ENCODE measurements at places on chromosomes 13 and 19. TPM values are rescaled to one million over a fixed set of nuclear protein-coding genes. Genes with fewer than 3 reads are reported as not detected.
A peak's percentile ranks its signal among the peaks of the same experiment; 100 is the strongest.

TYK2 gene
- total RNA-seq, result 148 TPM

SULT2A1 gene
- 0.64 TPM for total RNA-seq

DNA sequence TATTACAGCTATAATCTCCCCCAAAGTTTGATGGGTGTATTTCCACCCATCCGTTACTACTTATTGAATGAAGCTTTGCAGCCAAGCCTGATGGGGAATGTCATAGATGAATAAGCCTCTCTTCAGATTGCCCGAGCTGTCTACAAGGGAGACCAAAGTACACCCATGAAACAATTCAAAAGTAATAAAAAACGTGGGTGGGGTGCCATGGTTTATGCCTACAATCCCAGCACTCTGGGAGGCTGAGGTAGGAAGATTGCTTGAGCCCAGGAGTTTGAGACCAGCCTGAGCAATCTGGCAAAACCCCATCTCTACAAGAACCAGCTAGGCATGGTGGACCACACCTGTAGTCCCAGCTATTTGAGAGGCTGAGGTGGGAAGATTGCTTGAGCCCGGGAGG lies 419.2 kb downstream of the FGF9 start:
- DNase-seq, result peak; percentile 64

AP3D1 gene
- 137 TPM for total RNA-seq

- DNase-seq, result no peak
These were observed 94.1 kb upstream of the UFM1 start for GRCh38 chr13:38255600-38255999.

GRCh38 chr13:68185444-68186141 lies 955.5 kb upstream of the PCDH9 start:
- DNase-seq, result no peak

DNA sequence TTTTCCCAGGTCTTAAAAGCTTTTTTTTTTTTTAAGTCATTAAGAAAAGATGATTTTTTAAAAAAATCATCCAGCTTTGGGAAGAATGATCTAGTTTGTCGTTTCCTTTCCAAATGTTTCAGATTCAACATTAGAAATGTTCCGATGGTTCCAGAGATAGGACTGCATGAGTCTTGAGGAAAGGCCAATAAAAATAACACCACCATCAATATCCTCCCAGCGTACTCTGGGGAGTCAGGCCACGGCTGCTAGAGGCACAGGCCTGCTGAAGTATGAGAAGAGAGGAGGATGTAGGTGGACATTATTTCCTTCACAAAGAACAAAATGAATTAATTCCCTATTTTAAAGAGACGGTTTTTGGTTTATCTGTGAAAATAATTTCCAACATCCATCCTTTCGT lies 60.0 kb upstream of the SHISA2 start:
- DNase-seq, result no peak

DNA sequence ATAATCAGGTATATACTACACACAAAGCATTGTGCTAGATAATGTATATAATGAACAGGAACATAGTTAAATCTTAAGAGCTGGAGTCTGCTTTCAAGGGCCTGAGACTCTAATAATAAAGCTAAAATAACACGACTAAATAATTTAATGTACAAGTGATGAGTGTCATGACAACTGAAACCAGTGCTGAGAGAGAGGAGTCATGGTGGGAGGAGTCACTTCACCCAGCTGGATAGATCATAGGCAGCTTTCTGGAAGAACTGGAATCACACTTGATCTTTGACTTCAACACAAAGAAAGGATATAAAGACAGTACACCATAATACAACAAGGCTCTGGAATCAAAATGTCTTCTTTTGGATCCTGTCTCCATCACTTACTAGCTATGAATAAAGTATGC lies 7.1 kb downstream of the RBM26 start:
- no peak for DNase-seq

GRCh38 chr19:37654118-37654517 lies 1.1 kb downstream of the ZFP30 start:
- DNase-seq, result no peak

RANBP3 gene
- total RNA-seq, result 62.7 TPM

- no peak for DNase-seq
These were observed 21.3 kb upstream of the MTRF1 start for GRCh38 chr13:41284512-41285288.

GRCh38 chr19:1400281-1401137 lies 833 bp downstream of the GAMT start:
- DNase-seq, result no peak

DNA sequence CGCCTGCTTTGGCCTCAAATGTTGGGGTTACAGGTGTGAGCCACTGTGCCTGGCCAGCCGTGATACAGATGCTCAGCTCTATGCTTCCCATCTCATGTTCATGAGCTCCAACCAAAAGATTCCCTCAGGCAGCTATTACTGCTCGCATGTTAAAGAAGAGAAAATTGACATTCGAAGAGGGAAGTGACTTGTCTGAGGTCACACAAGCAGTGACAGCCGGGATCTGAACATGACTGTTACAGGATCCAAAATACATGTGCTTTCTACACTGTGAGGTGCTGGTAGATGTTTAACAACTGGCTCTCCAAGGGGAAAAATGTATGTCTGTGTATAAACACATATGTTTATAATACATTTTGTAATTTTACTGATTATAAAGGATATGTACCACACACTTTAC lies 11.3 kb downstream of the FPR1 start:
- DNase-seq, result no peak

GRCh38 chr13:79660361-79660760 lies 179.4 kb downstream of the NDFIP2 start:
- DNase-seq, result no peak

Measured in colonic mucosa (tissue), 4 donors.